ENCODE measurements at places on chromosomes 5 and 9.

GRCh38 chr9:85199866-85200495 is 530.5 kb downstream of the NTRK2 start:
- no peak for DNase-seq

- no peak for DNase-seq
Measured at GRCh38 chr9:131709771-131710431, 30.0 kb downstream of the RAPGEF1 start.

- no peak for DNase-seq
Measured at GRCh38 chr5:56698463-56699381, 116.6 kb upstream of the MAP3K1 start.

DNA sequence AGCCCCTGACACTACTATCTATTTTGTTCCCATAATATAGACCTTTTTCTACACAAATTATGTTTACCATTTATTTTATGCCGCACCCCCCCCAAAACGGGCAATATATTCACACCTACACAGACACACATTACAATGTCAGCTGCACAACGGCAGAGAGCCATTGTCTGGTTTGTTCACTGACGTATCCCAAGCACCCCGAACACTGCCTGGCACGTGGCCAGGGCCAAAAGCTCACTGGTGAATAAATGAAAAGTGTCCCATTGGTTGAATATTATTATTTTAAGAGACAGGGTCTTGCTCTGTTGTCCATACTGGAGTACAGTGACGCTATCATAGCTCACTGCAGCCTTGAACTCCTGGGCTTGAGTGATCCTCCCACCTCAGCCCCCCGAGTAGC is 150.5 kb downstream of the GNAQ start:
- DNase-seq, result no peak

GRCh38 chr5:148746826-148747535 is 79.4 kb upstream of the ADRB2 start:
- no peak for DNase-seq

- DNase-seq, result no peak
Measured at GRCh38 chr5:160938532-160938931, 86.5 kb upstream of the ATP10B start.

DNA sequence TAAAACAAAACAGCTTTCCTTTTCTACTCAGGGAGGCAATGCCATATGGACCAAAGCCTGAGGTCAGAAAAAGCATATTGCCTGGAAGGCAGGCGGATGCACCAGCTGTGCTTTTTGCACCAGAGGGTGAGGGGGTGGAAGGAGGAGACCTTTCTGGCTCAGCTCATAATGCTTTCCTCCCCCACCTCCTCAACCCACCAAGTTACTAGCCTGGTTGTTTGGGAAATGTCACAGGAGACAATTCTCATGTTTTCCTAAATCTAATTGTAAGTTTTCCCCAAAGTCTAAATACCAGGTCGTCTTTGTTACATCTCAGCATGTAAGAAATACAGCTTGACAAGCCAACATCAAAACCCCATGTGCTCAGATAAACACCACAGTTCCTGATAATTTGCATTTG is 72.6 kb upstream of the DMRTA1 start:
- no peak for DNase-seq

DNA sequence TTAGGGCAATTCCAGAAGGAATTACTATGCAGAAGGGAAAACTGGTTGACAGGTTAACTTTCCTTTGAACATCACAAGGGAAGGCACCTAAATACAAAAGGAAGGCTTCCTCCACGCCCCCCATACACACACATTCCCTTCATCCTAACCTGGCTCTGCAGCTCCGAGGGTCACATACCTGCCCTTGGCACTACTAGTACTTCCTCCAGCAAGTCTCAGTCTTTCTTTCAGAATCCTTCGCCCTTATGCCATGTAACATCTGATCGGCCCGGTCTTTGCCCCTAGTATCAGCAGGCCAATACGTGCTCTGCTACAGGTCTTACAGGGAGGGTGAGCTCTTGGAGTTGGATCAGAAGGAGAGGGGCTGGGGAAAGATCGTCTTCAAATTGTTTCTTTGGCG is 1.6 kb upstream of the MARCHF6 start:
- no peak for DNase-seq

Data from activated CD4-positive, alpha-beta T cell treated with anti-CD3 and anti-CD28 coated beads for 4 hours (primary cell).